ENCODE measurements at places on chromosomes 1 and 21.

DNA sequence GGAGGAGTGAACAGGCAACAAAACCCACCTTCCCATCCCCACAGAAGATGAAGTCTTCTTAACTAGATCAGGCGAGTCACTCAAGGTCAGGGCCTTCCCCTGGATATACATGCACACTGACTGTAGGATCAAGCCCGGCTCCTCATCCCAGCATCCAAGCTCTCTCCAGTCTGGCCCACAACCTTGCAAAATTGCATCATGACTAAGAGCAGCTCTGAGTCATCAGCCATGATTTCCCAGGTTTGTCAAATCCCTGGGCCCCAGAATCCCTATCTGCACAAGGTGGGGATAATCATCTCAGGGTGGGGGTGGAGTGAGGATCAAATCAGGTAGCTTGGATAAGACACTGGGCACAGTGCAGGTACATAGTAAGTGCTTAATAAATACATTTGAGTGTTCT is 199.3 kb upstream of the GRIK3 start:
- no peak for DNase-seq

GRCh38 chr1:66624412-66625060 is 90.6 kb downstream of the SGIP1 start:
- DNase-seq: no peak

DNA sequence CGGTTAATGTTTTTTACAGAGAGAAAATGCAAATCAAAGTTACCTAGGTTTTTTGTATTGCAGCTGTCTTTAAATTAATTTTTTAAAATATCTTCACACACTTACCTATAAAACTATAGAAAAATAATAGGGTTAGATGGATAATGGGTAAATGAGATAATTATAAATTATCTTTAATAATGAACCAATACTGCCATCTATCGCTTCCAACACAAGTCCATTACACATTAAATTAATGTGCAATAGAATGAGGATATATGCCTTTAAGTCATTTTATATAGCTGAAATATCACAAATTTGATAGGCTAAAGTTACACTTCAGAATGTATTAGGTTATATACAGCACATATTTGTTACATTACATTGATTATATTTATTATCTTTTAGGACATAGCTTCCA is 2212.8 kb downstream of the MRPL39 start:
- DNase-seq: no peak

GRCh38 chr1:204350857-204351573 is 8.7 kb downstream of the PLEKHA6 start:
- peak; percentile 91 for DNase-seq

DNA sequence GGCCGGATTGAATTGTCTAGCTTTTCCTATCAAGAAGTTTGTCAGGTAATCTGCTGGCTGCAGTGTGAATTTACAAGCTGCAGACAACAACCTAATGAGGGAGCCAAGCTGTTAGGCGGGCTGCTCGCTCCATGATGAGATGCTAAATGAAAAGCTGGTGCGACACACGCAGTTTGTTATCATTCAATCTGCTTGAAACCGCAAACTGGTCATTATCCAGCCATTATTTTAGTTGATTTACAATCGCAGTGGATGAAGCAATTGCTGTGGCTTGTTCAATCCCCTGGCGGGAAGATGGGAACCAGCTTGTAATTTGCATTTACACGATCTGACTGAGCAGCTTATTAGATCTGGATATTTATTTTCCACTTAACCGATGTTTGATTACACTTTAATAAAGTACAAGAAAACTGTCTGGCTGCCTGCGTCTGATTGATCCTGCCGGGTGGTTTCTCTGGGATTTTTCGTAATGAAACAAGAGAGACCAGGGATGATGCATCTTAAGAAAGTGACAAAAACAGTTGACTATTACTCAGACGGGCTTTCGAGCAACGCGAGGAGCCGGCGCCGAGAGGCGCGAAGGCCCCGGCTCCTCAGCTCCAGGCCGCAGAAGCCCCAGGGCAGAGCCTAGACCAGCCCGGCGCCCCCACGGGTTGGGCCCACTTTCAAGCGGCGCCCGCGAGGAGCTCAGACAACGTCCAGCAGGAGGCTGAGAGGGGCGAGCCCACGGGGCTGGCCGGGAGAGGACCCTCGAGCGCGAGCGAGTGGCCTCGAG is 118.0 kb upstream of the BARHL2 start:
- DNase-seq: peak; percentile 17

DNA sequence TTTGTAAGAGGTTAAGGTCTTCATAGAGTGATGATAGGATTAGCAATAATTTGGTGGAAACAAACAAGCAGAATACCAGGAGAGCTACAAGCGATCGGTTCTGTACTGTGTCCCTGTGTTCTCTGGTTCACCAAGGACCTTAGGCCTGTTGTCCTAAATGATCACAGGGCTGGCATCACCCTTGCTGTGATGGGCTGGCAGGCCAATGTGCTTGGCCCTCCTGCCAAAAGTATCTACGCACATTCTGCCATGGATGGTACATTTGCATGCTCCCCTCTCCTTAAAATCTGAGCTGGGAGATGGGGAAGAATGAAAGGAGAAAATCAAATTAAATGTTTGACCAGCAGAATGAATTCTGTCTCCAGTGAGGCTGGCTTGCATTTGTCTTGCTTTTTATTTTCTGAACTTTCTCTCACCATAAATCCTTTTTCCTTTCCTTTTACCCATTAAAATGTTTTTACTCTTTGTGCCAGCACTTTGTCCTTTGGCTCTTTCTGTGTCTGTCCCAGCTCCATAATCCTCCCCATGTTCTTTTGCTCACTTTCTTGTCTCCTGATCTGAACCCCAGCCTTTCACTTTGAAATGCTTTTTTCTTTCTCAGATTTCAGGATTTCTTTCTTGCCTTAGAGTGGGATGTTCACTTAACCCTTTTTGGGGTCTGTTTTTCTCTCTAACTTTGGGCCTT is 51.7 kb downstream of the PBX1 start:
- DNase-seq: no peak

DNA sequence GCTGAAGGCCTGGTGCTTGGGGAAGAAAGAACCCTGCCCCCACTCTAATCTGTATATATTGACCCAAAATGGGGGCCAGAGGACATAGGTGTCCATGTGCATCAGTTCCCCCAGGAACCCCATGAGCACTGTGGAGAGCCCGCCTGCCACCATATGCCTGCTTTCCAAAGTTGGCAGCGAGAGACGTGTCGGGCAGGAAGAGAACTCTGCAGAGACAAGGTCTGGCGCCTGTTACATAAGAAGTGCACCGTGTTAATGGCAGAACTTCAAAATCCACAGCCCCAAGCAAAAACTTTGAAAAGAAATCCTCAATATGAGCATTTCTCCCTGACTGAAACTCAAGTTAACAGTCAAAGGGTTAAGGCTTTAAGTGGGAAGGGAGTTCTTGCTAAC is 8.0 kb downstream of the CTNNBIP1 start:
- DNase-seq: no peak

DNA sequence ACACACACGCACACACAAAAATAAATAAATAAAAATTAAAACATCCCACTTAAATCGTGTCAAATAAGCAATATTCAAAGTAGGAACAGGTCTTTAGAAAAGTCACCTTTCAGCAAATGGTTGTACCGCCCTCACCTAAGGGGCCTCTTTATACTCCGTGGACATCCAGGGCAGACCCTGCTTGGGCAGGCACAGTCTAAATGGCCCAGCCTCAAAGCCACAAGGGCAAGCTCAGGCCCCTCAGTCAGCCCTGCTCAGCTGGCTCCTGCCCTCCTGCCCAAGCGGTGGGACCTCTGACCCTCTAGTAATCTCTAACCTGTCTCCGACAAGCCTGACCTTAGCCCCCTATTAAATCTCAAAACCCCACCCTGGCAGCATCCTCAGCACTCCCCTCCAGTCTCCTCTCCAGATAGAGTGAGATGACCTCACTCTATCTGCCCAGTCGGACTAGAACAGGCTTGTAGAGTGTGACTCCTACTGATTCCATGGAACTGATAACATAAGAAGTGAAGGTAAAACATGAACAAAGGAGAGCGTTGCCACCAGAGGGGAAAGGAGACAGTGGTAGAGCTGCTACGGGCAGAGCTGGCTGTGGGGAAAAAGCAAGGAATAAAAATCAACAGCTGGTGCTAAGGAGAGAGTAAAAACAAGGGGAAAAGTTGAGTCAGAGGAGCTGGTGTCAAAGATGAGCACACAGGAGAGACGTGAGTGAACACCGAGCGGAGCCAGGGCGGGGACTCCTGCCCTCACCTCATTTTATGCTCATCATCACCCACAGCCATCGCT is 36.0 kb downstream of the SIPA1L2 start:
- no peak for DNase-seq

- DNase-seq: no peak
Measured at GRCh38 chr1:13892671-13893325, 192.8 kb downstream of the PRDM2 start.

DNA sequence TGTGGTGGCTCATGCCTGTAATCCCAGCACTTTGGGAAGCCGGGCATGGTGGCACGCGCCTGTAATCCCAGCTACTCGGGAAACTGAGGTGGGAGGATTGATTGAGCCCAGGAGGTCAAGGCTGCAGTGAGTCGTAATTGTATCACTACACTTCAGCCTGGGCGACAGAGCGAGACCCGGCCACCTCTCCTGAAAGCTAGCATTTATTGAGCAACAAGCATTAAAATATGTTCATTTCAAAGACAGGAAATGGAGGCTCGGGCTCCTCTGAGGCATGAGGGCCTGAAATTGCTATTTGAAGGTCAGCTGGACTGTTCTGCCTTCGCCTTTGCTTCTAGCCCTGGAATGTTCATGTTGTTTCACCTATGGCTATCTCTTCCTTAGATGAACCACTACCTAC is 34.5 kb downstream of the SPATA21 start:
- no peak for DNase-seq

DNA sequence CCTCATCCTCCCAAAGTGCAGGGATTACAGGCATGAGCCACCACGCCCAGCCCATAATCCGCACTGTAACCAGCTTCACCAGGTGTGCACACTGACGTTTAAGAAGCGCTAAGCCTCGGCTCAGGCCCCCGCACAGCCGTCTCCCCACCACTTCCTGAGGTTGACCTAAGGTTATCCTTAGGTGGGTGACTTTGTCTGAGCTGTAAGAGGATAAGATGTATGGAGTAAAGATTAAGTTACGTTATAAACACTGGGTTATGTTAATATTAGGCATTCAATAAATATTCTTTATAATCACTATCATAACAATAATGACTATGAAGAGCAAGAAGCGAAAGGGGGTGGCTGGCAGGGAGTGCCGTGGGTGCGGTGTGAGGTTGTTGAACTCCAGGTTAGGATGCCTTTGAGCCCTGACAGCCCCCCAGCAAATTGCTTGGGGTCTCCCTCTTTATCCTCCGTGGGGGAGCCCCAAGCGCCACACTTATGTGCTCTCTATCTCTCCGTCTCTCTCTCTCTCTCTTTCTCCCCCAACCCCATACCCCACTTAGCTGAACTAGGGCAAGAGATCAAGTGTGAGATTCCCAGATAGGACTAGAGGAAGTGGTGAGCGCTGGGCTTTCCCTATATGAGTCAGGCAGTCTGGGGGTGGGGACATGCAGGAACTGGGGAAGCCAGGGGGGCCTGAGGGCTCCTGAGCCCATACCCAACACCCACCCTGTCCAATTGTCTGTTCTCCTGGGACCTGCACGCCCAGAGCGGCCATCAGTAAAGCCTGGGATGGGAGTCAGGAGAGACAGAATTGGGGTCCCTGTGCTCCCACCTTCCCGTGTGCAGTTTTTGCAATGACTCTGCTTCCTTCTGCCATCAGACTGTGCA is 7.6 kb downstream of the EFHD2 start:
- no peak for DNase-seq

GRCh38 chr1:92444351-92444750 is 42.4 kb downstream of the GFI1 start:
- DNase-seq: peak; percentile 72

DNA sequence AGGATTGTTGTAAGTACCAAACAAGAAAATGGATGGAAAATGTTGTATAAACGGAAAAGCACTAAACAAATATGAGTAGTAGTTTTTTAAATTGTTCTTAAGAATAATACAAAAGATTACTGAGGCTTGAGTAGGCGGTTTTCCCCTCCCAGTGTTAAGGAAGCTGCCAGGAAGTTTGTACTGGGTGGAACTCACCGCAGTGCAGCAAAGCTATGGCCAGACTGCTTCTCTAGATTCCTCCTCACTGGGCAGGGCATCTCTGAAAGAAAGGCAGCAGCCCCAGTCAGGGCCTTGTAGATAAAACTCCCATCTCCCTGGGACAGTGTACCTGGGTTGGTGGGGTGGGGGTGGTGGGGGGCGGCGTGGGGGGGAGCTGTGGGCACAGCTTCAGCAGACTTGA is 58.7 kb downstream of the XCL2 start:
- DNase-seq: no peak

GRCh38 chr1:28582248-28582615 is 9.8 kb upstream of the RAB42 start:
- DNase-seq: peak; percentile 34

- no peak for DNase-seq
Measured at GRCh38 chr1:26283279-26283853, 3.5 kb downstream of the SH3BGRL3 start.

- no peak for DNase-seq
Measured at GRCh38 chr1:214514819-214515383, 36.5 kb downstream of the PTPN14 start.

GRCh38 chr1:204659056-204659455 is 26.5 kb downstream of the LRRN2 start:
- DNase-seq: no peak

- DNase-seq: no peak
Measured at GRCh38 chr1:183194527-183195141, 8.6 kb downstream of the LAMC2 start.

DNA sequence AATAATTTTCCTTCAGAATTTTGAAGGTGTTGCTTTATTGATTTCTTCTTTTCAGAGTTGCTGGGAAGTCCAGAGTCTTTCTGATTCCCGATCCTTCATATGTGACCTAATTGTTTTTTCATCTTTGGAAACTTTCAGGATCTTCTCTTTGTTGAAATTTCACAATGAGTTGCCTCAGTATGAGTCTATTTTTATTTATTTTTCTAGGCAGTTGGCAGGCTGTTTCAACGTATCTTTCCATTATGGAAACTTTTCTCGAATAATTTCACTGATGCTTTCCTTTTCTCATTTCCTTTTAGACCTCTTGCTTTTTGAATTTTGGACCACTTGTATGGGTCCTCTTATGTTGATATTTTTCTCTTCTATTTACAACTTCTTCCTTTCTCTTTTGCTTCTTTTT is 354.3 kb downstream of the TGFB2 start:
- DNase-seq: no peak

GRCh38 chr1:178324003-178324402 is 172.8 kb downstream of the CLEC20A start:
- DNase-seq: no peak

GRCh38 chr1:17795836-17796645 is 40.9 kb downstream of the ACTL8 start:
- no peak for DNase-seq

DNA sequence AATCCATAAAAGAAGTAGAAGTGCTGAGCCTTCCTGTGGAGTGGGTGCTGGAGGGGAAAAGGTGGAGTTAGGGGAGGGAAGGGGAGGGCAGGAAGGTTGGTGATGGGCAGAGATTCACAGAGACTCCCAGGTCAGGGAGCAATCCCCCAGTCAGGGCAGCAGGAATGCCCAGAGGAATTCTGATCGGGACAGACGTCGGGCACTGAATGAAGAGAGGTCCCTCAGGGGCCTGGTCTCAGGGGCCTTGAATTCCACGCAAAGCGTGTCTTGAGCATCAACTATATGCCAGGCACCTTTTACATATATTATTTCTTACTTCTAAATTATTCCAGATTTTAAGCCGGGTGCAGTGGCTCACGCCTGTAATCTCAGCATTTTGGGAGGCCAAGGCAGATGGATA is 7.2 kb upstream of the PADI1 start:
- no peak for DNase-seq

GRCh38 chr1:147472489-147472888 is 68.8 kb upstream of the BCL9 start:
- DNase-seq: no peak

Data from AG08396 (cell line).